Bronchial epithelial cell (primary cell): ENCODE measurements at places on chromosomes 11 and 22. TPM values are rescaled to one million over a fixed set of nuclear protein-coding genes. Genes with fewer than 3 reads are reported as not detected.
A peak's percentile ranks its signal among the peaks of the same experiment; 100 is the strongest.

GRCh38 chr11:35579557-35580396 lies 38.5 kb upstream of the FJX1 start:
- DNase-seq = peak; percentile 90

GRCh38 chr11:14148653-14149273 lies 186.2 kb downstream of the SPON1 start:
- DNase-seq = peak; percentile 57

DNA sequence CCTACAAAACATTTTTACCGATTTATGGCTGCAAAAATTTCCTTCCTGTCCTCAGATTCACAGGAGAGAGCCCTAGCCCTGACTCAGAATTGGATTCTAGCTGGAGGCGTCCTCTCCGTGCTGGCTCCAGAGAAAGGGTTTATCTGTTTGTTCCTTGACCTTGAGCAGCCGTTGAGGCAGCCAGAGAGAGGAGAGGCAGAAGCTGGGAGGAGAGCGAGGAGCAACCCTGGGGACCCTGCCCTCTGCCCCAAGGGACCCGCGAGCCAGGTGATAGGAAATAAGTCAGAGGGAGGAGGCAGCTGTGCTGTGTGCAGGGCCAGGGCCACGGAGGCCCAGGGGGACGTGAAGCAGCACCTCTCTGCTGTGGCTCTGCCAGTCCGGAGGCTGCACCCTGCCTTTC lies 75.6 kb downstream of the IGLL1 start:
- no peak for DNase-seq

GRCh38 chr11:122538060-122538459 lies 117.5 kb upstream of the UBASH3B start:
- no peak for DNase-seq

- DNase-seq = no peak
Measured at GRCh38 chr11:80107415-80107814, 666.6 kb upstream of the TENM4 start.

- DNase-seq = peak; percentile 63
Measured at GRCh38 chr11:88418508-88418907, 81.0 kb upstream of the CTSC start.

DNA sequence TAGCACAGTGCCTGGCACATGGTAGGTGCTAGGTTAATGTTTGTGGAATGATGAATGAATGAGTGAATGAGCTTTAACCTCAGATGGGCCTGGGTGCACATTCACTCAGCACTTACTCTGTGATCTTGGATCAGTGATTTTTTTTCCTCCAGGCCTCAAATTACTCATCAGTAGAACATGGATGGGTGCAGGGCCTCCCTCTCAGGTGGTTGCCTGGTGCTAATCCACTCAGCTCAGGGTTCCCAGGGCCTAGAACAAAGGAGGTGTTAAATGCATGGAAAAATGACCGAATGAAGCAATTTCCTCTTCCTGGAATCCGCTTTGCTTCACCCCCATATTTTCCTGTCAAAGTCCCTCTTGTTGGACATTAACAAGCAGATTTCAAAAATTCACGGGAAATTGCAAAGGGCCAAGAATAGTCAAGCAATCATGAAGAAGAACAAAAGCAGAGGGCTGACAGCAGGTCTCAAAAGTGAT lies 93.5 kb downstream of the MYEOV start:
- DNase-seq = peak; percentile 35

DNA sequence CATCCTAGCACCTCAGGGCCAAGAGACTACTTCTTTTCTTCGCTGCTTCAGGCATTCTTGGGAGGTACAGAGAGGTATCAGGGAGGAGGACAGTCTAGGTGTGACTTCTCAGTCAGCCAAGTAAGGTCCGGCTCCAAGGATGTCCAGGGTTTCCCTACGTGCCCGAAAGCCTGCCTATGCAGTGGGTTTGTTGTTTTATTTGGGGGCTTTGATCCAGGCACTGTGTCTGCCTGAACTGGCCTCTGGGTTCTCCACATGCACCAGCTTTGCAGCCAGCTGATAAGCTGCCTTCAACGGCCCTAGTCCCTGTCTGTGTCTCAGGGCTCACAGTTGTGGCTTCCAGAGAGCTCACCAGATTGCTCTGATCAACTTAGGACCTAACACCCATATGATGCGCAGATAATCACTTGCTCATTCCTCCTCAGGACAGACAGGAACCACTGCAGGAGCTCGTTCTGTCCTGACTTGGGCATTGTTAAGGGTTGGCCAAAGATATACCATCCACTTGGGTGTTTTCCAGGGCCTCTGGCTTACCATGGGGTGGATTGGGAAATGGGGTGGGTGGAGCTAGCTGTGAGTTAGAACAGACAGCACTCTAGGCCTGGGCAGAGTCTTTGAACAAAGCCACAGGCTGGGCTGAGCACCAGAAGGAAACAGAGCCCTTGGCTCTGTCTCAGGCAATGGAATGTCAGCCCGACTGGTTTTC lies 45.5 kb upstream of the CRYBB3 start:
- DNase-seq = peak; percentile 88

DNA sequence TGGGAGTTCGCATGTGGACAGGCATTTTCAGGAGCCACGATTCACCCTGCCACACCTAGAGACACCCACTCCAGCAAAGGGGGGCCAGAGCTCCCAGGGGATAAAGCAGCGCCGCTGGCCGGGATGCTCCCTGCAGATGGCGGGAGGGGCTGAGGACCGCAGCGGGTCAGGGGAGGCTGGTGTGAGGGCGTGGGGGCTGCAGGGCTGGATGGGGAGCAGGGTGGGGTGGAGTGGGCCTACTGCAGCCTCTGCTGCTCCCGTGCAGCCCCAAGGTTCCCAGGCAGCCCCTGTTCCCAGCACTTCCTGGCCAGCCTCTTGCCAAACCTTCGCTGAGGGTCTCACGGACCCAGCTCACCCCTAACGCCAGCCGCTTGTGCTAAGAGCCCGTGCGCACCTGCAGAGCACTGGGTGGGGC lies 13.0 kb downstream of the MUC5B start:
- DNase-seq = no peak

DNA sequence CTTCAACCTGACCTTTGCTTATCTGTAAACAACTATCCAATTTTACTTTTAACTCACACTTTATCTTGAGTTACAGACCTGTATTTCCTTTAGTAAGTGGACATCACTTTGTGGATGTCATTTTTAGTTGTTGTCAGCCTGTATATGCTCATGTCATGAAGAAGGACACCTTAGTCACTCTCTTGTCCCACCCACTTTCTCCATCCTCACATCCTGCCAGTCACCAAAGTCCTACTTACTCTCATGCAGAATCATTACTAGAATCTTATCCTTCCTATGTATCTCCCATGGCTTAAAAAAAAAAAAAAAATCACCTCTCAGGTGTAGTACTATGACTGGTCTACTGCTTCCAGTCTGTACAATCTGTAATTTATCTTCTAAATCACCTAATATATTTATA lies 43.3 kb downstream of the SESN3 start:
- DNase-seq = no peak

- DNase-seq = peak; percentile 54
Measured at GRCh38 chr11:613369-613968, 2.3 kb downstream of the IRF7 start.

DNA sequence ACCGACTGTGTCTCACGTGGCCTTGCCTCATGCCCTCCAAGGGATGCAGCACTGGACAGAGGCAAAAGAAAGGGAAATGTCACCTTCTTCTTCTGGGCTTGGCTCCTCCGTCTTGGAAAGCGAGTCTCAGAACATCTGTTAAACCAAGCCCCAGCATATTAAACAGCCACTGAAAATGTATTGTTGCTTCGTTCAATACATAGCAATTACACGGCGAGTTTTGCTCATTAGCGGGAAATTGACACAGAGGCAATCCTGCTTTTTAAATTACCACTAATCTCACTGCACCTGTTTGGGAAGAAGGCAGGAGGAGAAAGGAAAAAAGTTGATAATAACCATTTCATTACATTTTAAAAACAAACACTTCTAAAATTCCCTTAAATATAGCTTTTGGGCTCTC lies 72.1 kb downstream of the SEZ6L start:
- no peak for DNase-seq

DNA sequence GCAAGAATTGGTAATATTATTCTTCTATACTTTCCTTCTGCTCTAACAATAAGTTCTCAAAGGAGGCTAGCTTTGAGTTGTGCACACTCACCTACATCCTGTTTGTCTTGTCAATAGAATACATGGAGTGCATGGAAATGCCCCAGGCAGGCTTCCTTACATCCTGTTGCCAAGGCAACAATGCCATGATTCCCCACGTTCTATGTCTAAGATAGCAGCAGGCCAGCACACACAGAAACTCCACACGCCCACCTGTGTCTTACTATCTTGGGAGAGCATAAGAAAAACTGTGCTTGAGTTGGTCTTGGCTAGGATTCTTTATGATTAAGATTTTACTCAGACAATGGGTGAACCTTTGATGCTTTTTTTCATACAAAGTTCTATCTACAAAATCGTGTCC lies 379.2 kb downstream of the AASDHPPT start:
- DNase-seq = peak; percentile 89

GRCh38 chr11:125941267-125941618 lies 4.6 kb upstream of the VSIG10L2 start:
- DNase-seq = no peak

- no peak for DNase-seq
Measured at GRCh38 chr11:66701432-66702240, 23.9 kb upstream of the RBM4B start.

DNA sequence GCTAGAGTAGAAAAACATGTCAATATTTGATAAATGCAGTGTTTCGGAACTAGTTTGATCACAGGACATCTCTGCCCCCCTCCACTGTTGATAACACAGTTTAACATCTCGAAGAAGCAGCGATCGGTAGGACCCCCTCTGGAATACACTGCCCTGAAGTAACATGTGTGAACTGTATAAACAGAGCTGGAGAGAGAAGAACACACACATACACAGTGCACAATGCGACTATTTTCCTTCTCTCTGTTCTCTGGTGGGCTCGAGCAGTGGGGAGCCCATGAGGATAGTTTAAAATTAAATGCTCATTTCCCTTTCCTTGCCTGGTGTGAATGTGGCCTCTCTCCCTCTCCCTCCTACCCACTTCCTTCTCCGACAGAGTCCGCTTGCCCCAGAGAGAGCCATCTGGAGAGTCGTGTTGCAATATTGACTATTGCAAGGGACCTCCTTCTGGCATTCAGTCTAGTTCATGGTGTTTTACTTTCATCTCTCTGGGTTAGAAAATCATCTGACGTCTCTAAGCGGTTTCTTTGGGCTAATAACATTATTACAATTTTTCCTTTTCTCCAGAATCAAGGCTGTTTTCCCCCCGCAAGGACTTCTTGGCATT lies 51.6 kb upstream of the BARX2 start:
- DNase-seq = peak; percentile 18

DNA sequence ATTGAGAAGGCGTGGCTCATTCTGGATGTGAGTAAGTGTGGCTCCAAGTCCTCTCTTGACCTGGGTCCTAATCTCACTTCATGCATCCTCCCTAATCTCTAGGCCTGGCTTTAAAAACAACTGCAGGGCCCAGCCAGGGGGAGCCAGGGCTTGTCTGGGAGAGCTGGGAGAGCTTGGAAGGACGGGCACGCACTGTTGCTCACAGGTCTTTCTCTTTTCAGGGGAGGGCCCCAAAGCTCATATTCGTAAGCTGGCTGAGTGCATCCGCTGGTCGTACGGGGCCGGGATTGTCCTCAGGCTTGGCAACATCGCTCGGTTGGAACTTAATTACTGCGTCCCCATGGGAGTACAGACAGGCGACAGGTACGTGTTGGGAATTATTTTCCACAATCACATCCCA lies 34.1 kb upstream of the PARVB start:
- DNase-seq = no peak

GRCh38 chr11:12243911-12244550 lies 133.3 kb upstream of the PARVA start:
- no peak for DNase-seq

DNA sequence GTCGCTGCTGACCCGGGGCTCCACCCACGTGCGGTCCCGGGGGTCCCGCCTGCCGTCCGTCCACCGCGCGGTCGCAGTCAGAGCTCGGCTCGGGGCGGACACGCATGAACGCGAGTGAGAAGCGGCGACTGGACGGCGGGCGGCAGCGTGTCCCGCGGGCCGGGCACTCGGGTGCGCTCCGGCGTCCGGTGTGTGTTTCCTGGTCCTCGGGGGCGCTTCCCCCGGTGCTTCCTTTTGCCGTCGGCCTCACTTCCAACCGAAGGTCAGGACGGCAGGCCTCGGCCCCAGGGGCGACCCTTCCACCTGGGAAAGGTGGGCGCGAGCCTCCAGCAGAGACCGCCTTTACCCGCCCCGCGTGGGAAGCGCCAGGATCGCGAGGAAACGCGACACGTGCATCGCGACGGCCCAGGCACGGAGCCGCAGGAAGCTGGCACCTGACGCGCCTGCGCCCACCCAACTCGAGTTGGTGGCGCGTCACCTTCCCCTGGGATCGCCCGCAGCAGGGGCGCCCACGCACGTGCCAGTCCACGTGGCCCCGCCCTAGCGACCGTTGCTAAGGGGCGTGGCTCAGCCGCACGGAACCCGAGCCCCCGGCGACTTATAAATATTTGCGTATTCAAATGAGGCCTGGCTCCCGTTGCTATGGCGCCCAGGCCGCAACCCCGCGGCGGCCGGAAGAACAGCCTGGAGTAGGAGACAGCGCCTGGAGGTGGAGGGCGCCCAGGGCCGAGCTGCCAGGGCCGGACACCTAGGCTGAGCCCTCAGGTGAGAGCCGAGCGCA lies at the start of gene LRRC56:
TSS of gene LRRC56 (plus strand) at position 687 of the 781 bp plus-strand sequence. CDS start 3,158 bp downstream, outside the sequence.
- DNase-seq = peak; percentile 57

- DNase-seq = peak; percentile 75
Measured at GRCh38 chr11:106482917-106483785, 405.7 kb downstream of the AASDHPPT start.

DNA sequence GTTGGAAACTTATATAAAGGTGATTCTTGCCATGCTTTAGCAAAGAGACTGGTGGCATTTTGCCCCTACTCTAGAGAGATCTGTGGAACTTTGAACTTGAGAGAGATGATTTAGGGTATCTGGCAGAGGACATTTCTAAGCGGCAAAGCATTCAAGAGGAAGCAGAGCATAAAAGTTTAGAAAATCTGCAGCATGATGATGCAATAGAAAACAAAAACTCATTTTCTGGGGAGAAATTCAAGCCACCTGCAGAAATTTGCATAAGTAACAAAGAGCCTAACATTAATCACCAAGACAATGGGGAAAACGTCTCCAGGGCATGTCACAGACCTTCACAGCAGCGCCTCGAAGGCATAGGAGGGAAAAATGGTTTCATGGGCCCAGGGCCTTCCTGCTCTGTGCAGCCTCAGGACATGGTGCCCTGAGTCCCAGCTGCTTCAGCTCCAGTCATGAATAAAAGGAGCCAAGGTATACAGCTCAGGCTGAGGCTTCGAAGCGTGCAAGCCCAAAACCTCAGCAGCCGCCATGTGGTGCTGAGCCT lies 83.4 kb downstream of the MRTFA start:
- no peak for DNase-seq

Gene AMBRA1
- 11.3 and 14.3 TPM in 2 replicates for total RNA-seq

Gene TMEM135
- total RNA-seq = 6.5 and 6.8 TPM in 2 replicates

Gene GSTT2B
- 0.79 and 0.90 TPM in 2 replicates for total RNA-seq

Gene JOSD1
- 123 and 147 TPM in 2 replicates for total RNA-seq

Gene FXYD2
- total RNA-seq = not detected in 2 replicates

Gene DEFB131B
- total RNA-seq = not detected in 2 replicates

Gene TUB
- 0.13 and 0.26 TPM in 2 replicates for total RNA-seq

Gene BIRC2
- 56.6 and 58.8 TPM in 2 replicates for total RNA-seq

Gene KDM2A
- total RNA-seq = 38.4 and 49.0 TPM in 2 replicates

Gene CLMP
- total RNA-seq = 9.7 and 34.5 TPM in 2 replicates

Gene FOSL1
- 2.6 and 3.1 TPM in 2 replicates for total RNA-seq

Gene MS4A6E
- not detected in 2 replicates for total RNA-seq

Gene DEUP1
- under 0.01 TPM in 1 of 2 replicates, not detected in the other for total RNA-seq

Gene OR52A1
- total RNA-seq = not detected in 2 replicates

Gene TENM4
- 3.2 and 6.1 TPM in 2 replicates for total RNA-seq

Gene ARHGAP8
- 15.0 and 18.2 TPM in 2 replicates for total RNA-seq

Gene THAP7
- total RNA-seq = 23.2 and 29.0 TPM in 2 replicates

Gene ZNF280B
- total RNA-seq = 0.26 TPM in 2 replicates

Gene STK33
- total RNA-seq = 0.53 and 0.77 TPM in 2 replicates

Gene KCNE3
- 0.13 and 0.26 TPM in 2 replicates for total RNA-seq

Gene PLA2G6
- 7.9 and 9.6 TPM in 2 replicates for total RNA-seq
